ENCODE measurements at places on chromosomes 7 and 10.

GRCh38 chr7:105325216-105325904 is 63.4 kb downstream of the SRPK2 start:
- DNase-seq = no peak

GRCh38 chr7:142587578-142588191 is 161.6 kb upstream of the PRSS1 start:
- peak; percentile 20 for DNase-seq

DNA sequence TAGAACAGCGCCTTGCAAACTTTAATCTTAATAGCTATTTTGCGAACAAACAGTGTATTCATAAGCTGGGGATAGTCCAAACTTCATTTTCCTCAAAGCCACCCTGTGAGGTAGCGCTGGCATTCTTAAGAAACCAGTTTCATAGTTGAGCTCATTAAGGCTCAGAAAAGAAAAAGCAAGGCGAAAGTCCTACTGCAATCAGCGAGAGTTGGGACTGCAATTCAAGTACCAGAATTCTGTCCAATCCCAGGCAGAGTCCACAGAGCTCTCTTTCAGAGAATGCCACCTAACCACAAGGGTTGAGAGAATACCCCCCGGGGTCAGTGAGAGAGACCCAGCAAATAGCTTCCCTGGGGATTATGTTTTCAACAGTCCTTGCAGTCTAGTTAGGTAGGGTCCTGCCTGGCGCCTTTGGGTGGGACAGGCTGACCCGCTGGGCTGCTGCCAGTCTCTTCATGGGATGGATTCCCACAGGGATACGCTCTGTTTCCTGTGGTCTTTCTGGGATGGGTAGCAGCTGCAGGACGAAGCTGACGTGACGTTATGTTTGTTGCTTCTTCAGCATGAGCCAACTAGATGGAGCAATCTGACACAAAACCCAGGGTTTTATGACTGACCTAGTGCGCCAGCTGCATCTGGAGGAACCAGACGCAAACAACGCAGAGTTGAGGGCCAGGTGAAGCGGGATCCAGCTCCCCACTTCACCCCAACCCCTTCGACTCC is 16.0 kb downstream of the BMPER start:
- no peak for DNase-seq

DNA sequence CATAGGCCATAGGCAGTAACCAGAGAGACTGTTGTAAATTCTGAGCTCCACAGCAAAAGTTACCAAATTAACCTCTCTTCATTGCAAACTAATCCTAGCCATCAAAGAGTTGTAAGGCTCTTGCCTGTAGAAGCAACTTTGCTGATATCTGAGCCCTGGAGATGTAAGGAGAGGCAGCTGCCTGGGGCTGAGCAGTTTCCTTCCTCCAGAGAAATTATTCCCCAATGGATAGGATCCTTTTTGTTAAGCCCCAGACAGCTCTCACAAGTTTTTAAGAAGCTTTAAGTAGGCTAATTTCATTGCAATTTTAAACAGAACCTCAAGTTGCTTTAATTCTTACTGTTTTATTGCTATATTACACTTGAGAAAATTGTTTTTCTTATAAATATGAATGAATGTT is 211.1 kb downstream of the GALNT17 start:
- no peak for DNase-seq

- peak; percentile 21 for DNase-seq
Measured at GRCh38 chr7:100065452-100066186, 15.9 kb downstream of the ZNF3 start.

GRCh38 chr10:60114765-60115586 is 208.6 kb upstream of the CCDC6 start:
- no peak for DNase-seq

DNA sequence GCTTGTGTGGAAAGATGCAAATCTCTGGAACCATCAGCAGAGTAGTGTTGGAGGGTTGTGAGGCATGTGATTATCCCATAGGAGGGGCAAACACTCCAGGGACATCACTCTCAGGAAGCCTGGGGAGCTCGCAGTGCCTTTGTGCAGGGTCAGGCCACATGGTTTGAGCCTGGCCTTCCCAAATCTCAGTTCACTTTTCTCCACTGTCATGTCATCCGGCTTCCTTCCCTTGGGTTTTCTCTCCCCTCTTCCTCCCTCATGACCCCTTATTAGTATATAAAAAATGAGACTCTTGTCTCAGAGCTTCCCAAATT is 20.4 kb downstream of the TSPAN14 start:
- DNase-seq = no peak

GRCh38 chr10:36671607-36672006 is 453.8 kb upstream of the ANKRD30A start:
- no peak for DNase-seq

DNA sequence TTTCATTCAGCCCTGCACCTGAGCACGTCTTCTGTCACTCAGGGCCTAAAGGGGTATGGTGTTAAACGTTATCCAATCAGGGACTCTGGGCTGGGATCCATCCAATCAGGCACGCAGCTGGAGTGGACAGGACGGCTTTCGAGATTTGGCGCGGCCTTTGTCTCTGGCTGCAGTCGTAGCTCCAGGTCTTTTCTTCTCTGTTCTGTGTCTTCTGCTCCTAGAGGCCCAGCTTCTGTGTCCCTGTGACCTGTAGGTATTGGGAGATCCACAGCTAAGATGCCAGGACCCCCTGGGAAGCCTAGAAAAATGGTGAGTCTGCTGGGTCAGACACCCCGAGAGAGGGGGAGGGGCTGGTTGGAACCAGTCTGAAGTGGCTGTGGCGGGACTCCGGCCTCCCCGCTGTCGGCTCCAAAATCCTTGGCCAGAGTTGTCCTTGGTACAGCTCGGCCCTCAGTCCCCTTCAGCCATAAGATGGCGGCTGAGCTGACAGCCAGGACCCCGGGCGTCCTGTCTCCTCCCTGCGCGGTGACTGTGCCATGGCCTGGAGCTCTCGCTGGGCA is 11.7 kb upstream of the ZNF680 start:
- no peak for DNase-seq

DNA sequence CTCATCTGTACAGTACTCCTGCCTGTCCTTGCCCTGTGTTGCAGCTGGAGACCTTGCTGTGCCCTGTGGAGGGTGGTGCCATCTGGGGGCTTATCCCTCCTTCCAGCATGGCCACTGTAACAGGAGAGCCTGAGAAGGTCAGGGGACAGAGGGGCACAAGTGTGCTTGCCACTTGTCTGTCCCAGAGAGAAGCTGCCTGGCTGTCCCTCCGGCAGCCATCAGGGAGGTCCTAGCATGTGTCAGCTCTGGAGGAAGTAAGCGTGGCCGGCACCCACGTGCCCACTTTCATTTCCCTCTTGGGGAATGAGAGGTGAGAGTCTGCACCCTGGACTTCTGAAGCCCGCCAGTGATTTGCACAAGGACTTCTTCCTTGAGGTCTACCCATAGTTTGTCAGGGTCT is 97.0 kb upstream of the PPIF start:
- DNase-seq = no peak

- no peak for DNase-seq
Measured at GRCh38 chr7:16015981-16016380, 329.5 kb upstream of the MEOX2 start.

- DNase-seq = no peak
Measured at GRCh38 chr10:119250641-119251314, 43.4 kb downstream of the GRK5 start.

DNA sequence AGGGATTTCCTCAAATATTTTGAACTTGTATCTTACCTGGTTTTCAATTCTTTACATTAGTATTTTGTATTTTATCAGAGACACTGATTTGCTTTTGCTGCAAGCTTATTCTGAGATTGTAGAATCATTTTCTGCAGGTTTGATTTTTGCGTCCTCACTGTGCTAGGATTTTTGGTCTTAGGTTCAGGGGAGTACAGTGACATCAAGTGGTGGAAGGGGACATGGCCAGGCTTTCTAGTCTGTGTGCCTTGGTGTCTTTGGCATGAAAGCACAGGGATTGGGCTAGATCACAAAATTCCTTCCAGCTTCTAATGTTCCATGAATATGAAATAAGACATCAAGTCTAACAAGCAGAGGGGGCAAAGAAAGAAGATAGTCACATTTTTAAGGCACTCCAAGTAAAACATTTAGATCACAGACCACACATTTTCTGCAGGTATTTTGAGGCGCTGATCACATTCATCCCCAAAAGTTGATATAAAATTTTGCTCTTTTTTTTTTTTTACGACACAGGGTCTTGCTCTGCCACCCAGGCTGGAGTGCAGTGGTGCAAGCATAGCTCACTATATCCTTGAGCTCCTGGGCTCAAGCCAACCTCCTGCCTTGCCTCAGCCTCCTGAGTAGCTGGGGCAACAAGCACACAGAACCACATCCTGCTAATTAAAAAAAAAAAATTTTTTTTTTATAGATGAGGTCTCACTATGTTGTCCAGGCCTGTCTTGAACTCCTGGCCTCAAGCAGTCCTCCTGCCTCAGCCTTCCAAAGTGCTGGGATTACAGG is 124.4 kb downstream of the PON1 start:
- DNase-seq = no peak

GRCh38 chr10:24177636-24178035 is 31.3 kb upstream of the KIAA1217 start:
- no peak for DNase-seq

GRCh38 chr7:129394101-129394500 is 40.1 kb upstream of the STRIP2 start:
- no peak for DNase-seq

DNA sequence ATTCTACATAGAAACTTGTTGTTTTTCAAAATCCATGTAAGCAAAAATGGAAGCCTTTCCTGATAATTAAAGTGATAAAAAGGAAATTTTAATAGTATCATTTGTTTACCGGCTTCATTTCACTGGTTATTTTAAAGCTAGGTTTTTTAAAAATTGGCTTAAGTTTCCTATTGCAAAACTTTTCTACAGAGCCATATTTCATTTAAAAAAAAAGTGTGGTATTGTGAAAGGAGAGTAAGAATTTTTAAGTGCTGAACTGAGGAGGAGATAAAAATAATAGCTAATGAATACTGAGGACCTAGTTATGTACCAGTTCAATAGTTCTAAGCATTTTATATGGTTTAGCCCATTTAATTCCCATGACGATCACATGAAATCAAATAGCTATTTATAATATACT is 172.2 kb upstream of the COL1A2 start:
- no peak for DNase-seq

- no peak for DNase-seq
Measured at GRCh38 chr10:13627459-13628310, 40.9 kb downstream of the PRPF18 start.

- no peak for DNase-seq
Measured at GRCh38 chr10:25902002-25902401, 32.0 kb upstream of the MYO3A start.

DNA sequence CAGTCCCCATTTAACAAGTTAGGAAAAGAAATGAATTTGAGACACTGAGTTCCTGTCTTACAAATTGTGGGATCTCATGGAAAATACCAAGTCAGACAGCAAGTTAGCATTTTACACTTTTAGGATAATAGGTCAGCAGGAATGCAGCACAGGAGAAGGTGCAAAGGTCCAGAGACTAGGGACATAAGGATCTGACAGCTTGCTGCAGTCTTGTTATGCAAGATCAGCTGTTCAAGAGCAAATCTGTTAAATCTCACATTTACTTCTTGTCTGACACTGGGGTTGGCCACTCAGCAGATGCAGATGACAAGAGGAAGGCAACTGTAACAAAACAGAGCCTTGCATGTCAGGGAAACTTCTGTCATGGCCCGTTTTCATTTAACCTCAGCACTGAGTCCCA is 239.6 kb downstream of the PHF14 start:
- no peak for DNase-seq

DNA sequence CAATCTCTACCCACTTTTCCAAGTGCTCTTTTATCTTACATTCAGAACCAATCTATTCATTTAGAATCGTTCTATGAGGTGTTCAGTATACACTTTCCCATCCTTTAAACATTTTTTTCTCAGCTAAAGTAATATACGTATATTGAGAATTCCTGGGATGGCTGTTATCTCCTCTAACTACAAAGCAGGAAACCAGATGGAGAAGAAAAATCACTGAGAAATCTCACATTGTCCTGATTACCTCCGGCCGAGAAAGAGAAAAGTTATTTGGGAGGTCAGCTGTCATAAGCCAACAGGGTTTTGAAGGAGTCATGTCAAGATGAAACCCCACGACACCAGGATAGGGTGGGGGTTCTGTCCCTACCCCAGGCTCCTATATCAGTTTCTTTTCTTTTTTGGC is 99.2 kb upstream of the KDM7A start:
- DNase-seq = no peak

- DNase-seq = no peak
Measured at GRCh38 chr10:110724937-110725336, 80.8 kb downstream of the RBM20 start.

GRCh38 chr7:22445140-22445743 is 54.7 kb downstream of the STEAP1B start:
- DNase-seq = no peak

DNA sequence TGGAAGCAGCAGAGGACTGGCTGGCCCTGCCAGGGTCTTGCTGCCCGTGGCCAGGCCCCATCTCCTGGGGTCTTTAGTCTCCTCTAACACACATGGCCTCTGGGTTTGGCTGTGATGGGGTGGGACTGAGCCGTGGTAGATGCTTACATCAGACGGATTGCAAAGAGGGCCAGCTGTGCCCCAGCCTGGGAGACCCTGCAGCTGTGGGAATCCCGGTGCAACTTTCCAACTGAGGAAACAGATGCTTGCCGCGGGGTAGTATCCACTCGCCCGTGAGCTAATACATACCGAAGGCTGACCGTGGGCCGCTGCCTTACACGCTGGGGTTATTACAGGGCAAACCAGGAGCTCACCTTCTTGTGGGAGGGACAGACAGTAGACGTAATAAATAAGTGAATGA is 24.1 kb upstream of the SH2B2 start:
- DNase-seq = no peak

DNA sequence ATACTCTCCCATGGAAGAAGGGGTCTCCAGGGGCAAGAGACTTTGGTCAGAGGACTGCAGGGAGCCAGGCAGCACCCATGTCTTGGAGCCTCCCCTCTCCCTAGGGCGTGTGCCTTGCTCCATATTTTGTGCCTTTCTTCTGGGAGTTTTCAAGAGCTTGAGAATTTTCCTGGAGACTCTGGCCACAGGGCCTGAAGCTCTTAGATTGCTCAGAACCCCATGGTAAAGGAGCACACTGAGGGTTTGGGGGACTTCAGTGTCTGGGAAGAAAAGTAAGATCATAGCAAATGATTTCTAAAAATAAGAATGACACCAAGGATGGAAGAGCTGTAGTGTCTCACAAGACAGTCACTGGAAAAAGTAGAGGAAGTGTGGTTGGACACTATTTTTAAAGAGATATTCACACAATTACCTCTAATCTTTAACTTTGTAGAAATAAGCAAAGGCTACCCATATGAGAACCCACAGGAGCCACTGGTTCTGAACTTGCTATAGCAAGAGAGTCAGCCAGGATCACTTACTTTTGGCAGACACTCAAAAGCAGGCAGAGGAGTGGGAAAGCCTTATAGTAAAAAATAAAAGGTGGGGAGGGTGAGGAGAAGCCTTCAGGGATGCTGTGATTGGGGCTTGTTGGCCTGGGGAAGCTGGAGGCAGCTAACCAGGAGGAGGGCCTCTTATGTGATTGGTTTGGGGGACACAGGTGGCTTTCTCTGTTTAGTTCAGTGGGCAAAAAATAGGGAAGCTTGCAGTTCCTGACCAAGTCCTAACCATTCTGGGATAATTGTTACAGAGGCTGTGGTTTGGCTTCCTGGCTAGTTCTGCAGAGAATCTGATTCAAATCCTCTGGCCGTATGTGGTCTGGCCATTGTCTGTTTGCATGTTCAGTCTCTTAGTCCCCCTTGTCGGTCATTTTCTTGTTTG is 5.1 kb upstream of the CSGALNACT2 start:
- no peak for DNase-seq

- no peak for DNase-seq
Measured at GRCh38 chr7:28170701-28171100, 9.9 kb downstream of the JAZF1 start.

GRCh38 chr10:59823111-59823510 is 69.9 kb upstream of the MRLN start:
- no peak for DNase-seq
